ENCODE measurements at places on chromosomes 6 and 20. TPM values are rescaled to one million over a fixed set of nuclear protein-coding genes. Genes with fewer than 3 reads are reported as not detected.

The GRM4 gene
- not detected for total RNA-seq

The MOG gene
- not detected for total RNA-seq

The TRIM10 gene
- not detected for total RNA-seq

The B3GAT2 gene
- total RNA-seq = not detected

The SLC22A2 gene
- not detected for total RNA-seq

- no peak overlapping the region for H3K4me3 ChIP-seq
- DNase-seq = no peak
- H3K27me3 ChIP-seq = no peaks in the 10 kb centered on the region
- no peaks in the 10 kb centered on the region for H3K36me3 ChIP-seq
- no peaks in the 10 kb centered on the region for H3K4me1 ChIP-seq
Measured at GRCh38 chr6:170139531-170139930, 151.3 kb downstream of the DLL1 start.

DNA sequence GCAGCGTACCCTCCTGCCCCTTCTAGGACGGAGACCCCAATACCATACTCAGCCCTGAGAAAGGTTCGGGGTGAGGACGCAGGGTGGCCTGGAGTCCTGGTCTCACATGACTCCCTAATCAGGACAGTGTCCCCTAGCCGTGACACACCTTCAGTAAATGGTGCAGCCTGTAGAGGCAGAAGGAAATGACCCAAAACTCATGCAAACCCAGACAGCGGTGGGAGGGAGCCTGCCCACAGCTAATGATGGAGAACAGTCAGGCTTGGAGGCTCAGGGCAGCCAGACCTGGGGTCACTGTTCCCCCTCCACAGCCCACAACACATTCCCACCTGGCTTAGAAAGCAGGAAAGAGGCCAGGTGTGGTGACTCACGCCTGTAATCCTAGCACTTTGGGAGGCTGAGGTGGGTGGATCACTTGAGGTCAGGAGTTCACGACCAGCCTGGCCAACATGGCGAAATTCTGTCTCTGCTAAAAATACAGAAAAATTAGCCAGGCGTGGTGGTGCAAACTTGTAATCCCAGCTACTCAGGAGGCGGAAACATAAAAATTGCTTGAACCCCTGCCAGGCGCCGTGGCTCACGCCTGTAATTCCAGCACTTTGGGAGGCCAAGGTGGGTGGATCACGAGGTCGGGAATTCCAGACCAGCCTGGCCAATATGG, 8.8 kb upstream of the HMGA1 start:
- H3K36me3 ChIP-seq = no peaks in the 10 kb centered on the region
- H3K4me1 ChIP-seq = peaks cover 11% of the 10 kb centered on the region
- no peak overlapping the region for H3K27ac ChIP-seq
- peak; percentile 81 for DNase-seq

GRCh38 chr6:66662196-66662595, 955.2 kb upstream of the EYS start:
- no peaks in the 10 kb centered on the region for H3K36me3 ChIP-seq
- no peaks in the 10 kb centered on the region for H3K4me1 ChIP-seq
- peak; percentile 32 for DNase-seq
- H3K27me3 ChIP-seq = no peaks in the 10 kb centered on the region
- no peak overlapping the region for H3K4me3 ChIP-seq

GRCh38 chr20:44810061-44810390, 320 bp downstream of the RIMS4 start:
- H3K4me3 ChIP-seq = no peak overlapping the region
- H3K27me3 ChIP-seq = peaks cover 65% of the 10 kb centered on the region

DNA sequence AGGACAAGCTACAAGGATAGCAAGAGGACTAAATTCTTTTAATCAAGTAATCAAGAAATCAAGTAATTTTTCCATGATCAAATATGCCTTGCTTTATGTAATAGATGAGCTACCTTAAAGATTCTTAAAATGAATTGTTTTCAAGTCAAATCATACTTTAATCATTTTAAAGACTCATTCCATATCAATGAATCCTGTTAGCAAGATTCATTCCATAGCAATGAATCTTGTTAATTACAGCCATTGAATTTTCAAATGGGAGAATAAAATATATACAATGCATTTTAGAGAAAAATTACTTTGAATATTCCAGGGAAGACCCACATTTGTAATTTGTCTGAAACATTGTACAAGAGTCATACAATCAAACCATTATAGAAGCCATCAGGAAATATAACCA, 145.7 kb downstream of the RFX6 start:
- no peaks in the 10 kb centered on the region for H3K4me1 ChIP-seq
- DNase-seq = no peak
- H3K4me3 ChIP-seq = no peak overlapping the region
- H3K27me3 ChIP-seq = peaks cover 65% of the 10 kb centered on the region
- H3K27ac ChIP-seq = no peak overlapping the region

- H3K36me3 ChIP-seq = peaks cover 15% of the 10 kb centered on the region
- H3K27me3 ChIP-seq = no peaks in the 10 kb centered on the region
- H3K4me1 ChIP-seq = peaks cover 18% of the 10 kb centered on the region
- no peak overlapping the region for H3K4me3 ChIP-seq
- no peak for DNase-seq
Measured at GRCh38 chr6:142857796-142858555, 87.0 kb downstream of the HIVEP2 start.
